ENCODE measurements at places on chromosomes 3 and 15. TPM values are rescaled to one million over a fixed set of nuclear protein-coding genes. Genes with fewer than 3 reads are reported as not detected.
A peak's percentile ranks its signal among the peaks of the same experiment; 100 is the strongest.

DNA sequence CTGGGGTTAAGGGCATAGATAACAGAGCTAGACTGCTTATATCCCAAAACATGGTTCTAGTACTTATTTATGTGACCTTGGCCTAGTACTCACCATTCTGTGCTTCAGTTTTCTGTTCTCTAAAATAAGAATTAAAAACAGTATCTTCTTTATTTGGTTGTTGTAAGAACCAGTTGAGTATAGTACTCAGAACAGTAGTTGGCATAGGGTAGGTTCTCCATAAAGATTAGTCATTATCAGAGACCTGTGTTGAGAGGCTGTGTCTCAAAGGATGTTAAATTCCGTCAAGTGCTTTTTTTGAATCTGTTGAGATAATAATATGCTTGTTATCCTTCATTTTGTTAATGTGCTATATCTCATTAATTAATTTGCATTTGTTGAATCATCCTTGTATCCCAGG, 47.4 kb upstream of the OSTN start:
- H3K27ac ChIP-seq = no peak overlapping the region
- no peak for DNase-seq
- no peaks in the 10 kb centered on the region for H3K27me3 ChIP-seq
- H3K4me1 ChIP-seq = no peaks in the 10 kb centered on the region

DNA sequence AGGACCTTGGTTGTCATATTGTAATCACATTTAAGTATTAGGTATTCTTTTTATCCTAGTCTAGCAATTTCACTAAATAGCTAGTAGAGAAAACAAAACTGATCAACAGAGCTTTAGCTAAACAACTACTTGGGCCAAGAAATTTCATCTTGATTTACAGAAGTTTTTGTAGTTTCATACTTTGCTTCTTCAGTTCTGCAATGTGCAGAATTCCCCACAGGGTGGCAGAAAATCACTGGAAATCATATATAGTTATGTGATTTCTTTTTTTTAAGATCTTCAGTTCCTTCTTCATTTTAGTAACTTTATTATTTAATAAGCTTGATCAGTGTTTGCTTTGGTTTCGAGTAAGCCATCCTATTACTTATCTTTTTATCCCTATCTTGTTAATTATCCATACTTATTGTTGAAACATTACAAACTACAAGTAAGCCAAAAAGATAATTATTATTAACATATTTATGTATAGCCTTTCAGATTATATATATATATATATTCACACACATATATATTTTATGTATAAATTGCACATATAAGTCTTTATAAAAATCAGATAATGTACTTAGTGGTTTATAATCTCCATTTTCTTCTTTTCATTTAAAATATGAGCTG, 2.2 kb upstream of the BNIP2 start:
- H3K4me3 ChIP-seq = no peak overlapping the region
- peak; percentile 28 for DNase-seq
- peaks cover 32% of the 10 kb centered on the region for H3K4me1 ChIP-seq
- H3K27me3 ChIP-seq = no peaks in the 10 kb centered on the region
- peaks cover 1% of the 10 kb centered on the region for H3K36me3 ChIP-seq

DNA sequence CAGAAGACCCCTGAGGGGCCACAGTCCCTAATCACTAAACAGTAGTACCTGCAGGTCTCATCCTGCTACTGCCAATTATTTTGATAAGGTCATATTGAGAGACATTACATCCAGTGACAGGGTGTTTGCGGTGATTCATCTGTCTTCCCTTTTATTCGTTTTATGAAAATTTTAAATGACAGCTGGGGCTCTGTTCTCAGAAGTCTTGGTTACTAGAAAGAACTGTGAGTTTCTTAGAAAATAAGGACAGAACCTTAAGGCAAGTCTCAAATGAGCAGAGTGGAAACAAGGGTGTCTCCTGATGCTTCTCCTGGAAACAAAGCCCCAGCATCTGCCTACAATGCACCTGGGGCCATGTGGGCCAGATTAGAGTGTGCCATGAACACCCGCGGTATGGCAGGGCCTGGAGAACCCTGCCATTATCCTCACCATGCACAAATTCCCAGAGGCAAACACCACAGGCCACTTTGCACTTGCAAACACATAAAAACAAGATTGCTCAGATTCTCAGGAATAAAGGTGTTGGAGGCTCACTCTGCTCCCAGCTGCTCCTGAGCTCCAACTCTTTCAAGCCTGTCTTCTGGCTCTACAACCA, 66.3 kb upstream of the IQSEC1 start:
- H3K27me3 ChIP-seq = no peaks in the 10 kb centered on the region
- no peak overlapping the region for H3K4me3 ChIP-seq
- H3K27ac ChIP-seq = no peak overlapping the region
- no peak for DNase-seq

DNA sequence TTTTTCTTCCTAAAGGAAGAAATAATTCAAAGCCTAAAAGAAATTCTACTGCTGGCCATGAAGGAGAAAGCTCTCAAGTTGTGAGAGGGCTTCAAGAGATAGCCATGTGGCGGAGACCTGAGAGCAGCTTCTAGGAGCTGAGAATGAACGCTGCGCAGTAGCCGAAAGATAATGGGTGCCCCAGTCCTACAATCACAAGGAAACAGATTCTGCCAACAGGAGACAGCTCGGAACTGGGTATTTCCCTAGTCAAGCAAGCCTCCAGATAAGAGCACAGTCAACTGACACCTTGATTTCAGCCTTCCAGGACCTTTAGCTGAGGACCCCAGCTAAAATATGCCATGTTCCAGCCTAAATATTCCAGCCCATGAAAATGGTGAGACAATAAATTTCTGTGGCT, 824.1 kb downstream of the FHIT start:
- H3K27me3 ChIP-seq = no peaks in the 10 kb centered on the region
- no peak for DNase-seq
- no peaks in the 10 kb centered on the region for H3K36me3 ChIP-seq
- no peak overlapping the region for H3K27ac ChIP-seq
- no peak overlapping the region for H3K4me3 ChIP-seq

GRCh38 chr3:47859956-47860605, 57.1 kb downstream of the DHX30 start:
- no peaks in the 10 kb centered on the region for H3K4me1 ChIP-seq
- no peak overlapping the region for H3K27ac ChIP-seq
- no peaks in the 10 kb centered on the region for H3K27me3 ChIP-seq
- no peak overlapping the region for H3K4me3 ChIP-seq
- no peak for DNase-seq

DNA sequence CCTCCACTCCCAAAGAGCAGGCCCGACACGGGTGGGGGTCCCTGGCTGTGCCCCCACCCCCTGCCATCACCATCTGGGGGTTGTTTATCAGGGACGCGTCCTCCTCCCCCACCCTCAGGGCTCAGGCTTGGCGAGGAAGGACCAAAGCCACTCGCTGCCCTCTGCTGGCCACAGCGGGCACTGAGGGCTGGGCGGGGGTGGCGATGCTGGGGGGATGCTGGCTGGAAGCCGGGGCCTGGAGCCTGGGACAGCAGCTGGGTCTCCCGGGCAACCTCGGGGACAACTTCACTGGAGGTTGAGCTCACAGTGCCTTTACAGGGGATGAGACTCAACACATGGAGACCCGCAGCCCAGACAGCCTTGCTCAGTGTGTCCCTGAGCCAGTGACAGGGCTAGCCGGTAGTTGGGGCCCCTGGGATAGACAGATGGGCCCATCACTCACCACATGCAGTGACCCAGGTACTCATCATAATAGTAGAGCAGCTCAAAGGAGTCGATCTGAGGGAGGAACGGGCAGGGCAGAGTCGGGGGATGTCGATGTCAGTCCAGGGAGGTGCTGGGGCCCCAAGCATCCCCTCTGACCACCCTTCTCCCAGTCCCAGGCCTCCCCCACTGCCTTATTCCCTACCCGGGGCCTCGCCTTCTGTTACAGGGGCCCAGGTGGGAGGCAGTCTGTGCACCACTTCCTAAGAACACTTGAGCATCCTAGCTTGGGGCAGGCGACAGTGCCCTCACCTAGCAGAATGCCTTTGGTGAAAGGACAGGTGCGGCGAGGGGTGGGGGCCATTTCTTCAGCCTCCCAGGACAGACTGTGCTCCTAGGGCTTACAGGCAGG, 5.9 kb upstream of the CALML4 start:
- H3K4me3 ChIP-seq = no peak overlapping the region
- no peak for DNase-seq
- H3K36me3 ChIP-seq = peaks cover 3% of the 10 kb centered on the region

DNA sequence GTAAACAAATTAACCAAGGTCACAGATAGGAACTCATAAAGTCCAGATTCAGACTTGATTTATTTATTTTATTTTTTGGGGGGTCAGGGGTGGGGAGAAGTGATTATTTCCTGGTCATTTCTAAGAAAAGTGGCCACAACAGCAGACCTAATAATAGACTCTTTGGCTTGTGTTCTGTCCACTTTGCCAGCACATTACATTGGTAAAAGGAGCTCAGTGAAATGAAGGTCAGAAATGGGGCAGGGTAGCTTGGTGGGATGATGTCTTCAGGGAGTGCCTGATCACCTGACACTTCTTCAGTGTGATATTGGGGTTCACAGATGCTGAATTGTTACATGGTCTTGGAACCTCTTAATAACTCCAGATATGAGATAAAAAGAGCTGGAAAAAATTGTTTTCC, 10.1 kb downstream of the VPS8 start:
- no peaks in the 10 kb centered on the region for H3K27me3 ChIP-seq
- no peak overlapping the region for H3K27ac ChIP-seq
- no peak for DNase-seq
- no peaks in the 10 kb centered on the region for H3K36me3 ChIP-seq
- no peak overlapping the region for H3K4me3 ChIP-seq

GRCh38 chr3:27452368-27453090, 31.7 kb downstream of the SLC4A7 start:
- no peak overlapping the region for H3K4me3 ChIP-seq
- 0 out of 3 replicates have a peak, but pooled peaks cover 4% of the 10 kb centered on the region for H3K36me3 ChIP-seq
- H3K27me3 ChIP-seq = no peaks in the 10 kb centered on the region
- peaks cover 73% of the 10 kb centered on the region for H3K4me1 ChIP-seq
- peak; percentile 2 for DNase-seq

DNA sequence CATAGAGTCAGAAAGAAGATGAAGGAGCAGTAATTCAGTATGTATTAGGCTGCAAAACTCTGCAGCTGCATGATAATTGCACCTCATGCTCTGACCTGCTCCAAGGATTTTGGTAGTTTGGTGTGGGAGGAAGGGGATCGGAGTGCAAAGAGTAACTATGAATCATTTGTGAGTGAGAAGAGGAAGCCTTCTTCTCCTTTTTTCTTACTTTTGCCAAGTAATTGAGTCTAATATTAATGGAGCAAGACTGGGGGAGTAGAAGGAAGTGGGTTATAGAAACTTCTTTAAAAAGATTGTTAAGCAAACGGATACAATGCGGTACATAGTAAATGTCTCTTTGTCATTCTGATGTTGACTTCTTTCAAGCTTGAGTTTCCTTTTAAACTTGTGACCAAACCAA, 276.5 kb downstream of the EDEM1 start:
- no peak for DNase-seq
- H3K4me1 ChIP-seq = no peaks in the 10 kb centered on the region
- no peak overlapping the region for H3K4me3 ChIP-seq
- H3K27me3 ChIP-seq = no peaks in the 10 kb centered on the region
- no peak overlapping the region for H3K27ac ChIP-seq
- no peaks in the 10 kb centered on the region for H3K36me3 ChIP-seq

DNA sequence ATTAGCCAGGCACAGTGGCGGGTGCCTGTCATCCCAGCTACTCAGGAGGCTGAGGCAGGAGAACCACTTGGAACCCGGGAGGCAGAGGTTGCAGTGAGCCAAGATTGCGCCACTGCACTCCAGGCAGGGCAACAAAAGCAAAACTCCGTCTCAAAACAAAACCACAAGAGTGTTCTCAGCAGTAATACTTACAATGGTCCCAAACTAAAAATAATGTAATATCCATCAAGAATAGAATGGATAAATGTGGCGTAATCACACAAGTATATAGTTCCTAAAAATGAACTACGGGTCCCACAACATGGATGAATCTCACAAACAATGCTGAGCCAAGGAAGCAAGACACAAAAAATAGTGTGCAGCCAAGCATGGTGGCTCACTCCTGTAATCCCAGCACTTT, 39.2 kb downstream of the STAG1 start:
- no peaks in the 10 kb centered on the region for H3K36me3 ChIP-seq
- peaks cover 23% of the 10 kb centered on the region for H3K4me1 ChIP-seq
- peak overlapping the region; percentile 66 for H3K27ac ChIP-seq
- no peak overlapping the region for H3K4me3 ChIP-seq
- no peaks in the 10 kb centered on the region for H3K27me3 ChIP-seq

DNA sequence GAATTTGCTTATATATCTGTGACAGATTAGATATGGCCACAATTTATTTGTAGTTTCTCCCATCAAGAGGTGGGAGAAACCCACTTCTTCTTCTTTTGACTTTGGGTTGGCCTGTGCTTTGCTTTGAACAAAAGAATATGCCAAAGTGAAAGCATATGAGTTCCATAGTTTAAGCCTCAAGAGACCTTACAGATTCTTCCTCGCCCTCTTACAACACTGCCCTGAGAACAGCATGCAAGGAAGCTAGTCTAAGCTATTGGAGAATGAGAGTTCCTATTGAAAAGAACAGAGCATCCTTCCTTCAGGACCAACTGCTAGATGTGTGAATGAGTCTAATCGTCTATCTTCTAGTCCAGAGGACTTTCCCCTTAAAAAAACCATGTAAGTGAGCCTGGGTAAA, 394.8 kb downstream of the TUSC7 start:
- no peaks in the 10 kb centered on the region for H3K36me3 ChIP-seq
- no peaks in the 10 kb centered on the region for H3K27me3 ChIP-seq
- no peak overlapping the region for H3K4me3 ChIP-seq
- no peaks in the 10 kb centered on the region for H3K4me1 ChIP-seq
- H3K27ac ChIP-seq = no peak overlapping the region

The FANCD2OS gene
- total RNA-seq = not detected

The FHIT gene
- 4.1 TPM for total RNA-seq

The MESP1 gene
- not detected for total RNA-seq

The UROC1 gene
- 0.74 TPM for total RNA-seq

The IL17RC gene
- 10.7 TPM for total RNA-seq

The ARID3B gene
- 5.3 TPM for total RNA-seq

All from HepG2 (cell line).